HEK293T (cell line): ENCODE measurements at places on chromosomes 7 and 10.
A peak's percentile ranks its signal among the peaks of the same experiment; 100 is the strongest.

DNA sequence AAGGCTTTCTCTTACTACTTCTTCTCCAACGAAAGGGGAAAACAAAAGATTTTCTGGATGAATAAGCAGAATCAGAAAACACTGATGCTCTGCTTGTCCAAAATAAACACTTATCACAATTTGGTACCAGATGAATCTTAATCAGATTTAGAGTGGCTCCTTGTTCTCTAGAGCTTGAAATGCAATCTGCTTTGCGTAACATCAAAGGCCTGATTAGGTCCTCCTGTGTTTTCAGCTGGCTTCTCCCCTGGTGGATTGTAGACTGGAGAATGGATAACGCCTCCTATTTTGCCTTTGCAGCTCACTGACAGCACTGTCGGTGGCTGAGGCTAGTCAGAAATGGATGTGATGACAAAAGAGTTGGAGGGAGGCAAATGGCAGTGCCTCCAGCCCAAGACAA lies 91.2 kb downstream of the FAM13C start:
- no peak for DNase-seq

DNA sequence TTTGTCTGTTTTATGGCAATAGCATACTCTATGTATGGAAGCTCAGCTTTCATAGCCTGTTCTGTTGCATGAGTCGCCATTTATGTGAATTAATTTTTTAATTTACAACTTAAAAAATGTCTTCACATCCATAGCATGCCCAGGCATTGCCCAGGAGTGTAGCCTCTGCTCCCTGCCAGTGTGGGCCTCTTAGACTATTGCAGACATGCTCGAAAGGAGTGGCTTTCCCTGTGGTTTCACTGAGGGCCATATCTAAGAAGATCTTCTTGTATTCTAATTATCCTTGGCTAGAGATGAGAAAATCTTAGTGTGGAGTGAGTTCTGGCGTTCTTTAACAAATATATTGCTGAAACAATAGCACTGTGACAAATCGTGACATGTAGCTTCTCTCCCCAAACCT lies 35.3 kb downstream of the PCBD1 start:
- DNase-seq = no peak

DNA sequence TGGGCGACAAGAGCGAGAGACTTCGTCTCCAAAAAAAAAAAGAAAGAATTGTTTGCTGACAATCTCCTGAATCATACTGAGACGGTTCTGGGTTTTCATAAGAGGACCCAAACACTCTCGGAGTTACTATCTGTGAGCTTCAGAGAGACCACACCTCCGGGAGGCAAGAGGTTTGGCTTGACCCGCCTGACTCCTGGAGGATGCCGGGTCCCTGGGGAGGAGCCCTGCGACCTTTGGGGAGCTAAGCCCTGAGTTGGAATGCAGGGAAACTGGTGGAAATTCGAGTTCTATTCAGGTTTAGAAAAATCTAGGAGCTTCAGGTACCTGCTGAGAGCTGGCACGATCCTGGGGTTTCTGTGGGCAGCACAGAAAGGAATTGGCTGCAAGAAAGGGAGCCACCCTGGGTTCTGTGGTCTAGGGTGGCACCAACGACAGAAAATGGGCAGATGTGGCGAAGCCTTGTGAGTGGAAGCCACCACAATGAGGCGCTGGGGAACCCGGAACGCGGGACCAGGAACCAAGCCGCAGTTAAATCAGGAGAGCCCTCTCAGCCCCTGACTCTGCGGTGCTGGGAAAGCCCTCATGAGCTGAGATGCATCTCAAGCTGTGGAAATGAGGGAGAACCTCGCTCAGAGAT lies 21.9 kb upstream of the GATAD1 start:
- DNase-seq = no peak

DNA sequence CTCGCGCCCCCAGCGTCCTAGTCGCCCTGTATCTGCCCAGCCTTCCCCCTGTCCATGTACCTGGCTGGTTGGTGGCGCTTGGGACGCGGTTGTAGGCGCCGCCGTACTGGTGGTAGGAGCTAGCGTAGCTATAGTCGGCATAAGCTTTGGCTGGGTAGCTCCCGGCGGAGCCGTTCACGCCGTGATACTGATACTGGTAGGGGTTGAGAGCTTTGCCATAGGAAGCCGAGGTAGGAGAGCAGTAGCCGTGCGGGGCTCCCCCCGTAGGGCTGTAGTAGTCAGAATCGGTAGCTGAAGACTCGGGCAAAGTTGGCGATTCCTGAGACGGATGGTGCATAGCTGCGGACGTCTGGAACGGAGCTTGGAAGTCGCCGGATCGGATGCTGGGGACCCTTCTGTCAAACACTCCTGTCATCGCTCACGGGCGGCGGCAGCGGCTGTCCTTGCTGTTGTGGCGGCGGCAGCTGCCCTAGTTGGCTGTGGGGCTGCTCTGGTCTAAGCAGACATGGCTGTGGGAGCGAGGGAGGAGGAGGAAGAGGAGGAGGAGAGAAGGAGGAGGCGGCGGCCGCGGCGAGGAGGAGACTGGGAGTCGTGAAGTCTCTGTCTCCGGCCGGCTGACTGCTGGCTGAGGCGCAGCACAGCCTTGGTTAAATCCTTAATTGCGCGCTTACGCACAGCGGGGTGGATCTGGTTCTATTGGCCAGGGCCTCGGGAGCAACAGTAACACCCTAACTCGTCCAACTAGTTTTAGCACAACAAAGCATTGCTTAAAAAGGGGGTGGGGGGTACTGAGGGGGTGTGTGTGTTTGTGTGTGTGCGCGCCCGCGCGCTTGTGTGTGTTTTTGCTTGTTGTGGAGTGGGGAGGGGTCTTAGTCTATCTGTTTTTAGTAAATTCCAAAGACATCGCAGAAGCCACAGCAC lies at the start of gene DLX5:
TSS of gene DLX5 (minus strand) at position 623 of the 921 bp plus-strand sequence. CDS start at position 415, 208 bp downstream.
- peak; percentile 53 for DNase-seq

DNA sequence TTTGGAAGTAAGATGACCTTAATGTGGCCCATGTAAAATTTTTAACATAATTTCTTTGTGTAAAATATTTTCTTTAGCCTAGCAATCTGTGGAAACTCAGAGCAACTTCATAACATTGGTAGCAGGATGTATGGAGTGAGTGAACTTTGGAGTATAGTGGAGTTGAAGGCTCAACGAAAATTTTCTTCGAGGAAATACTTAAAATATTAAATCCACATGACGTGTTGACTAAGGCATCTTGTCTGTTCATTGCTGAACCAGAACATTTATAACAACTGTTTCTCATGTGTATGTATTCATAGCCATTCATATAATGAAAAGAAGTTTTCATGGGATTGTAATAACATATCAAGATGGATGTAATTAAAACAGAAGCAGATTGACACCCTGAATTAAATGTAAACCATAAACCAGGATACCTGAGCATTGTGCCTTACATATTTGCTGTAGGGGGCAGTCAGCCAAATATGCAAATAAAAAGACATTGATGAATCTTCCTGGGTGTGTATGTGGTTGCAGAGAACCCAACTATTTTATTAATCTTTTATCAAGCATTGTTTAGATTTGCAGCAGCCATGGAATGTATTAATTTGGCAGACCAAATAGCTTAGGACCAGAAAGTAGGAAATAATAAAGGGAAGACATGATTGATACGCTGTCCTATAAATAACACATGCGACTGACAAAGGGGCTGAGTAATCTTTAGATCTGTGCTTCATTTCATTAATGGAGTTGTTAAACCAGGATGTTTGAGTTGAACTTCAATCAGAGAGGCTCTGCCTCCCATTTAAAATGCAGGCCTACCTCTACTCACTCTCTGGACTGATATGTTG lies 11.5 kb downstream of the AUTS2 start:
- no peak for DNase-seq

DNA sequence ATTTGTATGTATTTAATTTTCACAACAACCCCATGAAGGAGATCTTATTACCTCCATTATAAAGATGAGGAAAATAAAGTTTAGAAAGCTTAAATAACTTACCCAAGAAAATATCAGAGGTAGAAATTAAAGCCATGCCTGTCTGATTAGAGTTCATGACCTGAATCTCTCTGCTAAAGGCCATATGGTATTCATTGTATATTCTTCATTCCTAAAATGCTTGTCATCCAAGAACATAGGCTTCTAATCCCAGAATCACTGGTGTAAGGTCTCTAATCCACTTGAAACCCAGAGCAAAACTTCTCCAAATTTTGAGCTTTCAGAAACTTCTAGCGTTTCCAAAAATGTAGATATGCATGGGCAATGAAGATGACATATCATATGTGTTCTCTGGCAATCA lies 72.3 kb upstream of the YAE1 start:
- no peak for DNase-seq

DNA sequence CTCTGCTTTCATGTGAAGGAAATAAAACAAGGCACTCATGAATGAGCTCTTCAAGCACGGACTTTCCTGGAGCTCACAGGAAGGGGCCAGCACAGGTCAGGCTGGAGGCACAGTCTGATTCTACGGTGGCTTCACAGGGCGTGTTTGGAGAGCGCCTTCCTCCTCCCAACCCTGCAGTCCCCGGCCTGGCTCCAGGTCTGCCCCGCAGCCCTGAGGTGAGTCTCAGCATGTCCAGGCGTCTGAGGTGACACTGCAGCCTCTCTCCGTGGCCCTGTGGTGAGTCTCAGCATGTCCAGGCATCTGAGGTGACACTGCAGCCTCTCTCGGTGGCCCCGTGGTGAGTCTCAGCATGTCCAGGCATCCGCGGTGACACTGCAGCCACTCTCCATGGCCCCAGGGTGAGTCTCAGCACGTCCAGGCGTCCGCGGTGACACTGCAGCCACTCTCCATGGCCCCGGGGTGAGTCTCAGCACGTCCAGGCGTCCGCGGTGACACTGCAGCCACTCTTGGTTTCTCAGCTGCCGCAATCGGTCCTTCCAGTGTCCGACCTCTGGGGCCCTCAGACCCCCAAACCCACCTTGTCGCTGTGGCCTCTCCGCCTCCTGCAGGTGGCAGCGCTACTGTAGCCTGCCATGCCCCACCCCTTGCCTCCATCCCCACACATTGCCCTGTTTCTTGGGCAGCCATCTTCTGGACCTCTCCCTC lies 381.7 kb downstream of the DNAJB6 start:
- no peak for DNase-seq

DNA sequence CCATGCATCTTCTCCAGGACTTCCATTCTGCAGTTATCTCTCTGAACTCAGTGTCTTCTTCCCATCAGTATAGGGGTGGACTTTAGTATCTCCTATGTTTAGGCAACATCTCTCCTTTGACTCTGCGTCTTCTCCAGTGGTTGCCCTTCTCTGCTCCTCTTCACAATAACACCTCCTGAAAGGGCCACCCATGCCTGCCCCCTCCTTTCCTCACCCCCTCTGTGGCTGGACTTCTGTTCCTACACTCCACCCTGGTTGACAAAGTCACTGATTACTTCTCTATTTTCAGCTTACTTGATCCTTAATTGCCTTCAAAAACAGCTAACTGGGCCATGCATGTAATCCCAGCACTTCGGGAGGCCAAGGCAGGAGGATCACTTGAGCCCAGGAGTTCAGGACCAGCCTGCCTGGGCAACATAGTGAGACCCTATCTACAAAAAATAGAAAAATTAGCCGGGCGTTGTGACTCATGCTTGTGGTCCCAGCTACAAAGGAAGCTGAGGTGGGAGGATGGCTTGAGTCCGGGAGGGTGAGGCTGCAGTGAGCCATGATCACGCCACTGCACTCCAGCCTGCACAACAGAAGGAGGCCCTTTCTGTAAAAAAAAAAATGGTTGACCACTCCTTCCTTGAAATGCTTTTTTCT lies 13.7 kb downstream of the SRGN start:
- no peak for DNase-seq

DNA sequence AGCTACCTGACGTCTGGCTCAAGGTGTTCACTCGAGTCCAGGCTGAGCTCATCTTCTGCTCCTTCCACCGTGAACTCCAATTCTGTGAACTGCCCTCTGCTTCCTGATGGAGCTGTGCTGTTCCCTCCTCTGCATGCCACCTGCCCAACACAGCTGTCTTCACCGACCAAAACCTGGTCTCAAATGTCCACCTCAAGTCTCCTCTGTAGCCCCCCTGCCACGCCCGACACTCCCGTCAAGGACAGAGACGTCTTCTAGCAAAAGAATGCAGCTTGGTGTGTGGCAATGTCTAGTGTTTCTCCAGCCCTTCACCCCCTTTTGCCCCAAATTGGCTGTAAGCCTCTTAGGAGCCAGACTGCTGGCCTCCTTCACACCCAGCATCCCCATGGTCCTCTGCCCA lies 305.1 kb downstream of the DNAJB6 start:
- DNase-seq = no peak

DNA sequence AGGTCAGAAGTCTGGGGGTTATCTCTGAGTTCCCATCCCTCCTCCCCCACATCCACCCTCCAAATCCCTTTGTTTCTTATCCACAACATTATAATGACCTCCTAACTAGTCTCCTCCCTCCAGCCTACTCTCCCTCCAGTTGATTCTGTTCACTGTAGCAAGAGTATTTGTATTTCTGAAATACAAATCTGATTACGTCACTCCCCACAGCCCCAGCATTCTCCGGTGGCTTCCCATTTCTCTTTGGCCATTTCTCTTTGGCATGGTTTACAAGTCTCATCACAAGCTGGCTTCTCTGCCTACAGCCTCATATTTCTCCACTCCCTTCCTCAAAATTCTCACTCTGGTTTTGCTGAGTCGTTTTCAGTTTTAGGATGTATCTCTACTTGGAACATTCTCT lies 24.6 kb upstream of the MRPS33 start:
- DNase-seq = no peak

DNA sequence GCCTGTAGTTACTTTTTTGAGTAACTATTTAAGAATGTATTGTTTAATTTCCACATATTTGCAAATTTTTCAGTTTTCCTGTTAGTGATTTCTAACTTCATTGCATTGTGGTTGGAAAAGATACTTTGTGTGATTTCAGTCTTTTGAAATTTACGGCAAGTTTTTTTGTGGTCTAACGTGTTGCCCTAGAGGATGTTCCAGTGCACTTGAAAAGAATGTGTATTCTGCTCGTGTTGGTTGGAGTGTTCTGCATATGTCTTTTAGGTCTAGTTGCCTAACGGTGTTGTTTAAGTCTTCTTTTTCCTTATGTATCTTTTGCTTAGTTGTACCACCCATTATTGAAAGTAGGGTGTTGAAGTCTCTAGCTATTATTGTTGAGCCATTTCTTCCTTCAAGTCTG lies 59.7 kb downstream of the LCOR start:
- no peak for DNase-seq

DNA sequence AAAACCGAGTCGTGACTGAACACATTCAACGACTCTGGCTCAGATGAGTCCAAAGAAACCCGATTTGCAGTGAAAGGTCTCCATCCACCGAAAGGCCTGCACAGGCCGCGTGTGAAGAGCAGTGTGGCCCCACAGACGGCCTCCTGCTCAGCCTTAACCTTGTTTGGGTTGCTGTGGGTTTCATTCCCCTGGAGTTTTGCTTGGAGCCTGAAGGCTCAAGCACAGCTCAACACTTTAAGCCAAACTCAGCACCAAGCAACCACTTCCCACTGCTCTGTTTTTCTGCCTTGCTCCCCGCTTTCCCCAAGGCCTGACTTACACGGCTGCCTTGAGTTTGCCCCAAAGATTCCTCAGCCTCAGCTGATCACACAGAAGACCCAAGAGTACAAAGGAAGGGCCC lies 398.2 kb upstream of the NFE2L3 start:
- DNase-seq = no peak

- no peak for DNase-seq
Observed at GRCh38 chr10:120188950-120189349, 268.1 kb upstream of the PLPP4 start.
